Left hindlimb (tissue), 1 donor: ENCODE measurements at places on chromosomes 13 and 19.

DNA sequence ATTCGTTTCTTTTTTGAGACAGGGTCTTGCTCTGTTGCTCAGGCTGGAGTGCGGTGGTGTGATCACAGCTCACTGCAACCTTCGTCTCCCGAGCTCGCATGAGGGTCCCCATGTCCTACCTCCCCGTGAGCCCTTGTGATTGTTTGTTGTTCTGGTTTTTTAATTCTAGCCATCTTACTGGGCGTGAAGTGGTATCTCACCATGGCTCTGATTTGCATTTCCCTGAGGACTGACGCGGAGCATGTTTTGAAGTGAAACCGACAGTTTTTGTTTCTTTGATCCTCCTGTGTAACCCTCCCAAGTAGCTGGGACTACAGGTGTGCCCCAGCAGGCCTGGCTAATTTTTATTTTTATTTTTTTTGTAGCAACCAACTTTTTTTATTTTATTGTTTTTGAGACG lies 21.7 kb downstream of the GNG7 start:
- no peak for DNase-seq

- no peak for DNase-seq
These were observed 180.0 kb downstream of the LHFPL6 start for GRCh38 chr13:39422845-39423565.

DNA sequence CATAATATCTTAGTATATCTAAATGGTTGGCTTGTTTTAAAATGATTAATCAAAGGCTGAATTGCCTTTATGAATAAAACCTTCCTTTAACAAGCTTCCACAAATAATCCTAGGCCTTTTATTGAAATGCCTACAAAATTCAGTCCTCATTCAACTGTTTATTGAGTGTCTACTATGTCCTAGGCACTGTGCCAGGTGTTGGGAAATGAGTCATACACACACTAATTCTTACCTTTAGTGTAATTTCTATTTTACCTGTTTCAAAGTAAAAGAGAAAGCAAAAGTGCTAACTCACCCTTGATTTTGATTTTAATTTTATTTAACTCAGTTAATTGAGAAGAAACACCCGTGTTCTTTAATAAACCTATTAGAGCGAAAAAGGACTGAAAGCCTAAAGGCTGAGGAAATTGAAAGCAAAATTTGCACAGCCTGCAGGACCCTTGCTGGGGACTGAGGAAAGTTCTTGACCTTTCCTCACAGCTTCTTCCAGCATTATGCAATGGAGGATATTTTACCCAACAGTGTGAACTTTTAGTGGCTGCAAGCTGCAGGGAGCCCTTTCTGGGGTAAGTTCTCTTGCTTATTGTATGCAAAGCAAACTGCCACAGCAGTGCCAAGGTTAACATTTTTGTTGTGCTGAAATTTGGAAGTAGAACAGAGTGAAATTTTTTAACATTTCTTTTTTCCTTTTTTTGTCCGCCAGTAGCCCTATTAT lies 83.1 kb downstream of the B3GLCT start:
- no peak for DNase-seq

GRCh38 chr13:39676315-39676876 lies 20.9 kb downstream of the COG6 start:
- DNase-seq, result no peak

DNA sequence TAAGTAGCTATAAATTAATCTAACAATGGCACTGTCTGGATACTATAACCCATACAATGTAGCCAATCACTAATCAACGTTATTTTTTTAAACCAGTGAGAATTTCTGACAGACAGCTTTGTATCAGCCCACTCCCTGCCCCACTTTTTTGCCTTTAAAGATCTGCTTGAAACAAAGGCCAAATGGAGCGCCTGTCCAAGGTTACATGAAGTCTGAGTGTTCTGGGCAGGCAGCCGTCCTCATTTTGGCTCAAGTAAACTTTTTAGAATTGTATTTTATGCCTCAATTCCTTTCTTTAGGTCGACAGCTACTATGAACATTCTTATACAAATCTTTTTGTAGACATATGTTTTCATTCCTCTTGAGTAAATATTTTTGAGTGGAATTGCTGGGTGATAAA lies 6.2 kb downstream of the IFT88 start:
- DNase-seq, result no peak

GRCh38 chr19:3058009-3058820 lies 4.1 kb downstream of the TLE5 start:
- DNase-seq, result peak; percentile 27

DNA sequence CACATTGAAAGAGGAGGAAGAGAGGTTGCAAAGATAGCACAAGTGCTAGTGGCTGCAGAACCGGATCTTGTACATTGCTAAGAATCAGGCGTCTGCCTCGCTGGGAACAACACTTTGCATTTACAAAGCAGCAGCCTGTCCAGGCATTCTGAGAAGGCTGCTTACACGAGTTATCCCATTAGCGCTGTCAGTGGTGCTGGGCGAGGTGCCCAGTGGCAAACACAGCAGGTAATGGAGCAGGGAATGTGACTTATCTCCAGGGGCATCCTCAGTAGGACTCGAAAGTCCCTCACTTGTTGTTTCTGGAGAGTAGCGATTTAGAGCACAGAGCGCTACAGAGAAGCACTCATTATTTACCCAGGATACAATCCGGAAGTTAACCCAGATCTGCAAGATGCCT lies 209.6 kb downstream of the OLFM4 start:
- DNase-seq, result no peak

DNA sequence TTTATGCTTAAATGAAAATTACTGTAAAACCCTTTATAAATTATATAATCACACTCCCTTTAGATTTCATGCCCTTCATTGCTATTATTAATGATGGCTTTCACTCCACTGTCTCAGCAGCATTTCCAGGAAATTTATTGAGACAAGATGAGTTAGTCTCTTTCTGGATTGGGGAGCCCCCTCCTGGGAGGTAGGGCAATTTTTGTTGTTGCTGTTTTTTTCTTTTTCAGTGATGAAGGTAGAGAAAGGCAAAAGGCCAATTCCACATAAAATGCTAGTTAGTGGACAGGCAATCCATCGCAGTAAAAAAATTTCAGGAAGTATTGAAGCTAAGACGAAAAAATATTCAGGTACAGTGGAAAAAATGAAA lies 80.2 kb downstream of the TEX26 start:
- no peak for DNase-seq

DNA sequence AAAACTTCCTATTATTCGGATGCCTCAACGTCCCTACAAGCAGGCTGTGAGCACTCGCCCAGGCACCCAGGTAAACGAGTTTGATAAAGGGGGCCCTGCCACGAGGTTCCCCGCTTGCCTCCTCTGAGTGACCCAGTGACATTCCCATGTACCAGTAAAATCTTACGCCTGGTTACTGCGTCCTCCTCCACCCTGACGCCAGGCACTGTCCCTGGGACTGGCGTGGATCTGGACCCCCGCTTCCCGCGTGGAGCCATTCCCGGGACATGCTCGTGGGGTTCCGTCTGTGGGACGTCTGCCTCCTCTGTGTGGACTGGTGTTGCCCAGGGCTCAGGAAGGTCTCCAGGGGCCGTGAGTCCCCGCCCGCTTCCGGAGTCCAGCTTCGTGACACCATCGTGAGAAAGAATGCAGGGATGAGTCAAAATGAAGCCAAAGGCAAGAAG lies 407 bp upstream of the ZNF550 start:
- DNase-seq, result no peak

DNA sequence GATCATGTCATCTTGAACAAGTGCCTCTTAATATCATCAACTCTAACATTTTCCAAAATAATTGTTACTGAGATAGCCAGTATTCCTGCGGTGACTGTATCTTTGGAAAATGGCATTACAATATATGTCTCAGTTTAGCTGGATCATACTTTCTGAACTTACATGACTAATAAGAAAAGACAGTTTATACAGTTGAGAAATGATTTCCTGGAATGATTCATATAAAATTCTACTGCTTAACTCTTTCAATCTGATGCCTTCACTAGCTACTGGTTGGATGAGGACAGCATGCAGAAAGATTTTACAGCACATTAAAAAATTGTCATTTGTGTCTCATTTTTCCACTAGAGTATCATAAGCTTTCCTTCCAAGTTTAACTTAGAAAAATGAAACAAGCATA lies 302.1 kb downstream of the PCDH17 start:
- no peak for DNase-seq

- DNase-seq, result no peak
These were observed 27.0 kb upstream of the MIER2 start for GRCh38 chr19:371501-372168.

DNA sequence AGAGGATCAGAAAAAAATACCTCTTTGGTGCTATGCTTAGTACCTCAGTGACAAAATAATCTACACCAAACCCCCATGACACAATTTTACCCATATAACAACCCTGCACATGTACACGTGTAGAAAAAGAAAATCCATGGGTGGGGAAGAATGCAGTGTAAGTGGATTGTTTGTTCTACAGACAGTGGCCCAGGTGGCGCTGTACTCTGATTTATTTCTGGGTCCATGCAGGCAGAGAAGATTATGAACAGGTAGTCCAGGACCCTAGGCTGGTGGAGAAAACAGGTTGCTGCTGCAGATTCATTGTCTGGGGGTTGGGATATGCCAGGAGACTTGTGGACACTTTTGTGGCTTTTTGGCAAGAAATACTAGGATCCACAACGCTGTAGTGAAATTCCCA lies 9.1 kb downstream of the ZNF100 start:
- no peak for DNase-seq

GRCh38 chr19:682678-683320 lies 6.6 kb downstream of the FSTL3 start:
- no peak for DNase-seq
